ENCODE measurements at places on chromosomes 3 and 15.

GRCh38 chr3:4776980-4777581, 202.2 kb upstream of the BHLHE40 start:
- DNase-seq = no peak

- no peak for DNase-seq
These were observed 114.3 kb downstream of the EDEM1 start for GRCh38 chr3:5301651-5302297.

DNA sequence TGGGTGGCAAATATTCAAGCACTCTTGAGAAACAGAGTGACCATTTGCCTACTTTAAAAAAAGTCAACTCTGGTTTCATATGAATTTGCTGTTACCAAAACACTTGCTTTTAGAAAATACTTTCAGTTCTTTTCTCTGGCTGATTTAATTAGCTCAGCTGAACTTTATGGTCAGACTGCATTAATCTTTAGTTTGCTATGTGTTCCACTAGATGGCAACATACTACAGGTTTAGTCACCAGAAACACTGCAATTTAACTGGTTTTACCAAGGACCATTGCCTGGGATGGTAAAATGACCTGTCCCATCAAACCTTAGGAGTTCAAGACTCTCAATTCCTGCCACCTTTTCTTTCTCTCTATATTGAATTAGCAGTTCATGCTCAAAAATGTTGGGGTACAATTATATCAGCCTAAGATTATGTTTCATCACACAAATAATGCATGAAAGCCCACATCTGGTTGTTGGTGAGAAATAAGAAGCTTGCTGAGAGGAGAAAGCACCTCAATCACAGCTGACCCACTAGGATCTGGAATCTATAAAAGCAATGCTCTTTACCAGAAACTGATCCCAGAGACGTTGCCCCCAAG, 14.2 kb downstream of the EIF4E3 start:
- DNase-seq = no peak

GRCh38 chr3:11784971-11785377, 61.7 kb downstream of the TAMM41 start:
- DNase-seq = no peak
